ENCODE measurements at places on chromosomes 12 and 14.
A peak's percentile ranks its signal among the peaks of the same experiment; 100 is the strongest.

GRCh38 chr12:89454080-89454848, 70.3 kb downstream of the GALNT4 start:
- no peak for DNase-seq

- no peak for DNase-seq
These were observed 23.1 kb upstream of the WDR20 start for GRCh38 chr14:102116361-102117180.

DNA sequence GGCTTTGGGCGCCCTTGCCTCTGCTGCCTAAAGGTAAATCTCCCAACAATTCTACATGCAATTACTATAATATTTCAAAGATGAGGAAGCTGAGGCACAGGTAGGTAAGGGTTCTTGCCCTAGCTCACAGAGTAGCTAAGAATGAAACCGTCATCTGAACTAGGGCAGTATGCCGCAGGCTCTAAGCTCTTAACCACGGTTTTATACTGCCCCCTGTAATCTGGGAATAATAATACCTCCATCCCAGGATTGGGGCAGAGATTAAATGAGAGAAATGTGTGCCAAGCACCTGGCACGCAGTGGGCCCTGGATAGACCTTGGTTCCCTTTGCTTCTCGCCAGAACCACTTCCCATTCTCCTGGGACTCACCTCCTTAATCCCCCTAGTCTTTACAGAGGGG, 1.5 kb upstream of the HRK start:
- DNase-seq: peak; percentile 33

DNA sequence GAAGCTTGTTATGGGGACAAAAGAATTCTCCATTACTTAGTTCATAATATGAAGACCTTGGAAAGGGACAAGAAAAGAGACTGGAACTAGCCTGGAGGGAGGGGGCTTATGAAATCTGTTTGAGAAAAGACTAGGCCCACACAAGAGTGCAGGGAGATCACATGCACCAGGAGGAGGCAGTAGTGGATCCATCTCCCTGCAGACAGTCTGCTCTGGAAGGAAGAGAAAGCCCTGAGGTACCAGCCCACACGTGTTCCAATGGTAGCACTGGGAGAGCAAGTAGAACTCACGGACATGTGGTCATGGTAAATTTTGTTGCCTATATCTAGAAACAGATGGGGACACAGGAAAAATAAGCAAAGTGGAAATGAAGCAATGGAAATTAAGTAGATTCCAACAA, 445.4 kb downstream of the SOX5 start:
- no peak for DNase-seq

GRCh38 chr14:35292770-35293561, 784 bp downstream of the PSMA6 start:
- DNase-seq: peak; percentile 7

DNA sequence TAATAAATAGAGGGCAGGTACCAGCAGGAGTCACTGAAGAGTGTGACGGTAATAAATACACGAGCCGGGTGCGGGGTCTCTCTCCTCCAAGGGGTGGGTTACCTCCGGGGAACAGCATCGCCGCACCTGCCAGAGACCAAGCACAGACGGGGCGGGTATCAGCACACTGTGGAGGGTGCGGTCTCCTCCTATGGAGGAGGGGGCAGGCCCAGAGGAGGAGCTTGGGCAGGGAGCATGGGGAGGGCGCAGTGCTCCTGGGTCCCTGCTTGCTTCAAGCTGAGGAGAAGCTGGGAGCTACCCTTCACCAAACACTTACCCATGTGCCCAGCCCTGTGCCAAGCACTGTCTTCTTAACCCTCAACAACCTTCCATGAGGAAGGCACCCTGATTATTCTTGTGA, 12.8 kb downstream of the PGF start:
- DNase-seq: no peak

- no peak for DNase-seq
These were observed 166.7 kb downstream of the TMEM117 start for GRCh38 chr12:44002607-44003006.
